ENCODE measurements at places on chromosomes 4 and X.

DNA sequence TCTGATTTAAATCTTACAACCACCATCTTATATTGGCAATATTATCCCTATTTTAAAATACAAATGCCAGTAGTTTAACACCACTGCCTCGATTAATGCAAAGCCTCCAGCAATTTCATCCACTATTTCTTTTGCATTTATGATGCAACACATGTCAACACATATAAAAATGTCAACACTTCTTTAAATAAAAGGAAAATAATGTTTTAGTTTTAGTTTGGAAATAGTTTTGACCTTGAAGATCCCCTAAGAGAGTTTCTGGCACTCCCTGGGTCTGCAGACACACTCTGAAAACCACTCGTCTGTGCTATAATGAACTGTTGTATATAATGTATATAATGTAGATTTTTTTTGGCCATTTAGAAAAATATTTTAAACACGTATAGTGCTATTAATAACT lies 99.0 kb downstream of the CAMK2D start:
- DNase-seq: no peak

DNA sequence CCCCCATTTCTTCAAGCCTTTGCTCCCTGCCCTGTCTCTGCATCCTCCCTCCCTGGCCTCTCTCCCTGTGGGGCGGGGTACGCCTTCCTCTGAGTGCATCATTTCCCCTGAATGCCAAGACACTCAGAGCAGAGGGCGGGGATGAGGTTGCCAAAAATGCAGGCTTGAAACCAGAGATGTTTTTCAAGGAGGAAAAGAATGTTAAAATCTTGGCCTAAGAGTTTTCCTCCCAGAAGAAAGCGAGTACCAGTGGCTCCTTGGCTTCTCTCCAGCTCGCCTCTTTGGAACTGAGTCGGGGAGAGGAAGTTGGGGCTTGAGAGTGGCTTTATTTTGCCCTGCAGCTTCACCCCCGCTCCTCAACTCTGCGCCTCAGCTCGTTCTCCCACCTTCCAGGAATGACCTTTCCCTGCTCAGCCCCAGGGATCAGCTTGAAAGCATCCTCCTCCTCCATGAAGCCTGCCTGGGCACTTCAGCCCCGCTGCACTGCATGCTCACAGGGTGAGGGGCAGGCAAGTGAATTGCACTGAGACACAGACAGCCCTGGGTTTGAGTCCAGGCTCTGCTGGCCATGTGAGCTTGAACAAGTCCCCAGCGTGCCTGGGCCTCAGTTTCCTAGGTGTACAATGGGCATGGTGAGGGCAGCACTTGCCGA lies 57.5 kb upstream of the SORCS2 start:
- no peak for DNase-seq

GRCh38 chr4:83388313-83388676 lies 53.6 kb upstream of the HPSE start:
- peak; percentile 67 for DNase-seq

DNA sequence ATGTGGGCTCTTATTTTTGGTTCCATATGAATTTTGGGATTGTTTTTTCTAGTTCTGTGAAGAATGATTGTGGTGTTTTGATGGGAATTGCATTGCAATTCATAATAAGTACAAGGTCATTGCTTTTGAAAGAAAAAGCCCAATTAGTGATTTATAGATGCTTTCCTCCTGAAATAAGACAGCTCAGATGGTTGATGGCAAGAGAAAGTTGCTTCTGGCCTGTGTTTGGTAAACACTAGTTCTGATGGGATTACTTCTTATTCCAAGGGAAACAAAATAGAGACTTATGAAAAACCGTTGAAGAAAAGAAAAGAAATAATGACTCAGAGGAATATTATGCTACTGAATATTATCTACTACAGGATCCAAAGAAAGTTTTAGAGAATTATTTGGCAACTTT lies 144.9 kb downstream of the SPANXA1 start:
- DNase-seq: no peak

- DNase-seq: peak; percentile 51
Observed at GRCh38 chrX:154019633-154020528, at the start of gene IRAK1. Gene IRAK1, minus strand, starts transcription at chrX:154019902. Its CDS starts 90 bp downstream, at chrX:154019812.

DNA sequence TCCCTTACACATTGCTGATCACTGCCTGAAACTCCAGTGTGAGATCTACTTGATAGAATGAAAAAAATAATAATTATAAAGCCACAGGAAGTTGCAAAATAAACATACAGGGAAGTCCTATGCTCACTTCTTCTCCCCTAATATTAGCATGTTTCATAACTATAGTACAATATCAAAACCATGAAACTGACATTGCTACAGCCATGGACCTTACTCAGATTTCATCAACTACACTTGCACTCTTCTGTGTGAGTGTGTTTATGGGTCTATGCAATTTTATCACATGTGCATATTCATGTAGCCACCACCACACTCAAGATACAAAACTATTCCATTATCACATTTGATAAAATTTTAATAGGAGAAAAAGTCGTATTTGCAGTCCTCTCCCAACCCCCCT lies 57.3 kb downstream of the SPINK2 start:
- no peak for DNase-seq

GRCh38 chrX:104270212-104270611 lies 15.5 kb upstream of the ESX1 start:
- DNase-seq: no peak

GRCh38 chrX:154918060-154918483 lies 31.9 kb downstream of the F8A1 start:
- DNase-seq: peak; percentile 25

- no peak for DNase-seq
Observed at GRCh38 chrX:48737940-48738339, 23.6 kb upstream of the GLOD5 start.

GRCh38 chr4:3852309-3852708 lies 86.1 kb downstream of the ADRA2C start:
- no peak for DNase-seq

DNA sequence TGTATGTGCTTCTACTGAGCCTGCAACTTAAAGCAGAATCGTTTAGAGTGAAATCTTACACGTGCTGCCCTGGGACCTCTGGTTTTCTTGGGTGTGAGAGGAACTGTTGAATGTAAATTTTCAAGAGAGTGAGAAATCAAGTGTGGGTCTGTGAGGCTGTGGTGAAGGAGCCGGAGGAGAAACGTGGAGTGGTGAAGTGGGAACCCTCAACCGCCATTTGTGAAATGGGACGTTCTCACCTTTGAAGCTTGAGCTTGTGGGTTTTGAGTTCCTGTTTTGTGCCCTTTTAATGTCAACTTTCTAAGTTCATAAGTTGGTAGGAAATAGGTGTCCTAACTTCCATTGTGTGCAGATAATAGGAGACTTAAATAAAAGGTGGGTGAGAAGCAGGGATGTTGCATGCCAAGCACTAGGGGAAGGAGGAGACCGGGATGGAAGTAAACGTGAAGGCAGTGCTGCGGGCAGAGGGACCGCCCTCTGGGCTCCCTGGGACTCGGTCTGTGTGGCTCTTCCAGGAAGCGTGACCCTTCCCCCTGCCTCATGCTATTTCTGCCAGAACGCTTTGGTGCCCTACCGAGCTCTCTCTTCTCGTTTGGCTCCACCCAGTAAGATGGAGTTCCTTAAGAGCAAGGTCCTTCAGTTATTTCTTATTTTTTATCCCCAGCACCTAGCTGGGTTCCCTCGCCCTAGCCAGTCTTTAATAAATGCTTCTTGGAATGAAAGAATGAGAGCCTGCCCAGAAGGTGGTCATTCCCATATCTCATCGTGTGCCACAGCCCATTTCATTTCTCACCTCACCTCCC lies 56.0 kb downstream of the TMEM131L start:
- peak; percentile 90 for DNase-seq

DNA sequence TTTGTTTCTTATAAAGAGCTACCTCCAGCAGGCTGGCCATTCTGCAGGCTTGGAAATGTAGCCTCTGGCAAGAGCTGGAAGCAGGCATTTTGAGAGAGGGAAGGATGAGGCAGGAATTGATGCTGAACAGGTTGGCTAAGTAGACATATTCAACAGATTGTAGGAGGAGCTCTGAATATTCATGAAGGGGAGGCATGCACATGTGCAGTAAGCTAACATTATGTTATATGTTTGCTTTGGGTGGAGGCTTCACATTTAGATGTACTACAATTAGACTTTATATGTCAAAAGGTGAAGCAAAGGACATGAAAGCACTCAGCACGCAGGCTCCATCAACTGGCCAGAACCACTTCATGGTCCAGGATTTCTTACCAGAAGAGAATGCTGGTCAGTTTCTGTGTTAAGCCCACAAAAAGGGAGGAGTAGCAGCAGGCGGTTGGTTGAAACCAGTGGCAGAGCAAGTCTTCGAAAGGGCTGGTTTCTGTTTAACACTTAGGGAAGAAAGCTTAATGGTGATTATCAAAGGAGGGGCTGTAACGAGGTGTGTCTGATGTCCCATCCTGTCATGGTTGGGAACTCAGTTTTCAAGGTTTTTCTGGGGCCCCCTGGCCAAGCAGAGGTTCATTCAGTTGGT lies 54.8 kb downstream of the FGFBP1 start:
- DNase-seq: no peak

GRCh38 chr4:104490770-104491480 lies 3.8 kb downstream of the CXXC4 start:
- peak; percentile 53 for DNase-seq

- no peak for DNase-seq
Observed at GRCh38 chr4:156528216-156528615, 443.4 kb downstream of the PDGFC start.

- no peak for DNase-seq
Observed at GRCh38 chr4:124591637-124592036, 120.9 kb downstream of the ANKRD50 start.

- DNase-seq: peak; percentile 39
Observed at GRCh38 chrX:100895365-100896075, 21.4 kb upstream of the NOX1 start.

GRCh38 chr4:54067166-54067565 lies 2.8 kb upstream of the CHIC2 start:
- no peak for DNase-seq

DNA sequence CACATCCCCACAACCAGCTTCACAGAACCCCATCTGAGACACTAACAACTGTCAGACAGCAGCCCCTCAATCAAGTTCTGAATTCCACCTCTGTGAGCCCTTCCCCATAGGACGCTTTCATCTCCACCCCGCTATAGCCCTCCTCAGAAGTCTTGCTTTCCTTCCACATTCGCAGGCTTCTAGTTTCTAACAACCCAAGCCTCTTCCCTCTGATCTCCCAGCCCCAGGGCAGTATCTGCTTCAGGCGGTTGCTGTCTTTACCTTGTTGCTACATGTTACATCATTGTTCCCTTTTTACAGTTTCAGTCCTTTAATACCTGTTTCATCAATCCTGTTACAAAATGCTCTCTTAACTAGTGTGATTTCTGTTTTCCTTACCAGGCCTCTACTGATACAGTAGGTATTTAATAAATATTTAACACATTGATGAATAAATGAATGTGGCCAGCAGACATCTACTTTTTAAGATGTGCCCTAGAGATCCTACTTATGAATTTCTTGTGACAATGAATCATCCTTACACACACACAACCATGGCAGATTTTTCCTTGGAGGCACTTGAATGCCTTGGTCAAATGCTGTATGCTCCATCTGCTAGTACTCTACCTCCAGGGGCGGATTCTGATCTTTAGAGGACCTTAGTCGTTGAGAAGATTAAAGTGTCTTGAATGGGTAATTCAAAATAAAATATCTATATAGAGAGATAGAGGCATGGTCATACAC lies 164.7 kb upstream of the SLIT2 start:
- no peak for DNase-seq

- no peak for DNase-seq
Observed at GRCh38 chrX:23727206-23727605, 15.9 kb downstream of the ACOT9 start.

DNA sequence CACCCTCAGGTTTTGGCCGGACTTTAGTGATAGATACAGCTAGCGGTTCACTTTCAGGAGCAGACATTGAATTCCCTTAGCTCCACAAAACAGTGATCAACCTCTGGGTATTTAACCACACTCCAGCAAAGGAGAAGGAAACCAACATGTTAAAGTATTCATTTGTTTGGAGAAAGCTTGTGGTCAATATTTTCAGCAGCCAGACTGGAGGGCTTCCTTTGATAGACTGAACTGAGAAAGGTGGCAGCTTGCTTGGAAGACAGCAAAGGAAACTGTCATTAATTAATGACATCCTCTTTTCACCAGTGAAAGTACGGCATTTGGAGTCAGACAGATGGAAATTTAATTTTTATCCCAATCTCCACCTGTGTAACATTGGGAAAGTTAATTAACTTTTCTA lies 289.1 kb upstream of the CLNK start:
- DNase-seq: no peak

GRCh38 chrX:15165832-15166231 lies 104.1 kb downstream of the ASB9 start:
- DNase-seq: no peak

- no peak for DNase-seq
Observed at GRCh38 chr4:98166025-98166730, 22.9 kb upstream of the STPG2 start.

GRCh38 chr4:158624889-158625478 lies 46.7 kb downstream of the C4orf46 start:
- no peak for DNase-seq

- DNase-seq: no peak
Observed at GRCh38 chr4:62130230-62130629, 930.1 kb downstream of the ADGRL3 start.

- no peak for DNase-seq
Observed at GRCh38 chr4:87054900-87055299, 120.1 kb downstream of the AFF1 start.

GRCh38 chrX:76922100-76922499 lies 494.6 kb downstream of the MAGEE1 start:
- no peak for DNase-seq

DNA sequence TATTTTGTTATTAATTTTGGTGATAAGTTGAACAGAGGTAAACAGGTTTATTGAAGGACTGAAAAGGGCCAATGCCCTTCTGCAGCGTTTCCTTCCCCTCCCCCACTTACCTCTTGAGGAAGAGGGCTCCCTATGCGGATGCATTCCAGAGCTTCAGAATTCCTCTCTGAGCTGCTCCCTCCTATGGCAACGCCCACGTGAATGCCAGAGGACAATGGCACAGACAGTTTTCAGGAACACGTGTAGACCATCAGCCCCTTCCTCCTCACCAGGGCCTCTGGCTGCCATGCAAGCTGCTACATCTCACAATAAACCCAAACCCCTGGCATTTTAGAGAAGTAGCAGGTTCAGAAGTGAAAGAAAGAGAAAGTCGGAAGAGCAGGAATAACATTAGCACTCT lies 127.9 kb downstream of the CHRDL1 start:
- no peak for DNase-seq

DNA sequence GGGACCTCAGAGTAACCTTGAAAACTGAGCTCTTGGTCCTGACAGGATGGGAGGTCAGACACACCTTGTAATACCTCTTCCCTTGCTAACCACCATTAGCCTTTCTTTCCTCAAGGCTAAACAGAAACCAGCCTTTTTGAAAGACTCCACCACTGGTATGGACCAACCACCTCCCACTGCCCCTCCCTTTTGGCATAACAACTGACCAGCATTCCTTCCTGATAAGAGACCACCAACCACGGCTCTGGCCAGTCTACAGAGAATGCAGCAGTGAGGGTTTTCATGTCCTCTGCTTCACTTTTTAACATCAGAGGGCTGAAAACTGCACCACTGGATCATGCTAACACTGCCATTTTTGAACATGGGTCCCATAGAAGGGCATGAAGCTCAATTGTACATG lies 100.2 kb upstream of the MID1IP1 start:
- DNase-seq: no peak
